ENCODE measurements at places on chromosomes 7 and 10.

- peak; percentile 16 for DNase-seq
These were observed 115.1 kb downstream of the C10orf105 start for GRCh38 chr10:71604324-71605018.

- DNase-seq: peak; percentile 64
These were observed 189.8 kb downstream of the HECW1 start for GRCh38 chr7:43302211-43302711.

DNA sequence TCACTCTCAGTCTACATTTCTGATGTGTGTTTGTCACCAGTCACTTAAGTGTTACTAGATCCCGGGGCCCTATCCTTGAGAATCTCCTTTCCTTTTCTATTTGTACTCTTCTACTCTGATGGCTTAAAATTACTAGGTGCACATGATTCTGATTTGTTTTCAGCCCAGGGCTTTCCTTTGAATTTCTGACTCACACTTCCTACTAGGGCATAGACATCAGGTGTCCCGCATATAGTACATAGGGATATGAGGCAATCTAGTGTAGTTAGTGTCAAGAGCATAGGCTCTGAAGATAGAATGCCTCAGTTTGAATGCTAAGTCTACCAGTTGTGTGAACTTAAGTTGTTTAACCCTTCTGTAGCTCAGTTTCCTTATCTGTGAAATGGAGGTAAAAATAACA lies 49.4 kb upstream of the LRRN3 start:
- no peak for DNase-seq

DNA sequence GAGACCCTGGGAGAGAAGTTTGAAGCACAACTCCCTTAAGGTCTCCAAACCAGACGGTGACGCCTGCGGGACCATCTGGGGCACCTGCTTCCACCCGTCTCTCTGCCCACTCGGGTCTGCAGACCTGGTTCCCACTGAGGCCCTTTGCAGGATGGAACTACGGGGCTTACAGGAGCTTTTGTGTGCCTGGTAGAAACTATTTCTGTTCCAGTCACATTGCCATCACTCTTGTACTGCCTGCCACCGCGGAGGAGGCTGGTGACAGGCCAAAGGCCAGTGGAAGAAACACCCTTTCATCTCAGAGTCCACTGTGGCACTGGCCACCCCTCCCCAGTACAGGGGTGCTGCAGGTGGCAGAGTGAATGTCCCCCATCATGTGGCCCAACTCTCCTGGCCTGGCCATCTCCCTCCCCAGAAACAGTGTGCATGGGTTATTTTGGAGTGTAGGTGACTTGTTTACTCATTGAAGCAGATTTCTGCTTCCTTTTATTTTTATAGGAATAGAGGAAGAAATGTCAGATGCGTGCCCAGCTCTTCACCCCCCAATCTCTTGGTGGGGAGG lies 10.8 kb downstream of the SERPINE1 start:
- DNase-seq: no peak

- DNase-seq: peak; percentile 64
These were observed 18.0 kb downstream of the RNLS start for GRCh38 chr10:88565072-88565471.
